B cell (primary cell): ENCODE measurements at places on chromosomes 7 and 10. TPM values are rescaled to one million over a fixed set of nuclear protein-coding genes. Genes with fewer than 3 reads are reported as not detected.

The GSTO2 gene
- 0.89 and 1.4 TPM in 2 replicates for total RNA-seq

GRCh38 chr10:54691331-54691730 lies 109.7 kb downstream of the PCDH15 start:
- no peaks in the 10 kb centered on the region for H3K27me3 ChIP-seq
- no peaks in the 10 kb centered on the region for H3K36me3 ChIP-seq
- DNase-seq = no peak
- no peaks in the 10 kb centered on the region for H3K4me1 ChIP-seq
- no peak overlapping the region for H3K27ac ChIP-seq

DNA sequence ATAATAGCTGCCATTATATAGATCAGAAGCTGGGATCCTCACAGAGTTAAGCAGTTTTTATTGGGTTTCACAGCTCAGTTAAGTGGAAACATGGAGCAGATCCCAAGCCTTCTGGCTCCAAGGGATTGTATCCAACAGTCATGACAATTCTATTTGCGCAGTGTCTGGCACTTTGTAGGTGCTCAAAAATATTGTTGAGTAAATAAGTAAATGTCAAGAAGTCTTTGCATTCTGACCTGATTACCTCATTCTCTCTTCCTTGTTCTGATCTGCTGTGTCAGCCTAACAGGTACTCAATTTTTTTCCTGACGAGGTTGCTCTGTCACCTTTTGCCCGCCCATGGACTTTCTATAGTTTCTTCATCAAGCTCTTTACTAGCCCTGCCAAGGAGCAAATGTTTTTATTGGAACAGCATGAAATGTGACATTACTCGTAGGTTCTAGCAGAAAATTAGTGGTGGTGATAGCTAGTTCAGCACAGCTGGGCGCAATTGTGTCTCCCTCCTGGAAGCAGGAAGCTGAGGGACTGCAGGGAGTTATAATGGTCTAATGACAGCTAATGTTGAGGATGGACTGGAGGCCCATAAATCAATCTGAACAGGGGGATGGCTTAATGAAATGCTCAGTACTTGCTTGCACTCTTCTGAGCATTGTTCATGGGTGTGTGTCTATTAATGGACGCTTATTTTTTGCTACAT lies 680.2 kb downstream of the CCSER2 start:
- no peaks in the 10 kb centered on the region for H3K4me1 ChIP-seq
- no peak for DNase-seq
- H3K27me3 ChIP-seq = no peaks in the 10 kb centered on the region
- H3K36me3 ChIP-seq = no peaks in the 10 kb centered on the region

DNA sequence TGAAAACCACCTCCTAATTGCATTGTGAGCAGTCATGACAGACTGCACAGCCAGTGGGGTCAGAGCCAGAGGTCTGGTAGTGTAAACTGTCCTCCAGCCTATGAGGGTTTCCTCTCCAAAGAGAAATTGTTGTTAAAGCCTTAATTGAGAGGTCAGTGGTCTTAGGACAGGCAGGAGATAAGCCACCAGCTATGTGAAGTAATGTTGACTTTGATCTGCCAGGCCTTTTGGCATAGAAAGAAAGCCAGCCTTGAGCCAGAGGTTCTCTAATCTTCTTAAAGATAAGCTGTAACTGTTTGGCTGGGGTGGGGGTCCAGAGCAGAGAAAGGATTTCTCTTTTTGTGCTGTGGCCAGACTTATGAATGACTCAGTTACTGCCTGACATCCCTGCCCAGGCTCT lies 248.4 kb downstream of the WDR11 start:
- no peak overlapping the region for H3K4me3 ChIP-seq
- H3K27me3 ChIP-seq = no peaks in the 10 kb centered on the region
- no peak for DNase-seq
- H3K4me1 ChIP-seq = no peaks in the 10 kb centered on the region

GRCh38 chr7:131521651-131522163 lies 34.7 kb downstream of the PODXL start:
- H3K4me1 ChIP-seq = no peaks in the 10 kb centered on the region
- H3K27me3 ChIP-seq = no peaks in the 10 kb centered on the region
- no peak for DNase-seq
- no peak overlapping the region for H3K4me3 ChIP-seq

- no peak for DNase-seq
- no peaks in the 10 kb centered on the region for H3K4me1 ChIP-seq
- H3K36me3 ChIP-seq = no peaks in the 10 kb centered on the region
- H3K27me3 ChIP-seq = no peaks in the 10 kb centered on the region
These were observed 191.1 kb upstream of the SLC26A5 start for GRCh38 chr7:103637094-103637493.
